ENCODE measurements at places on chromosomes 7 and 10.

DNA sequence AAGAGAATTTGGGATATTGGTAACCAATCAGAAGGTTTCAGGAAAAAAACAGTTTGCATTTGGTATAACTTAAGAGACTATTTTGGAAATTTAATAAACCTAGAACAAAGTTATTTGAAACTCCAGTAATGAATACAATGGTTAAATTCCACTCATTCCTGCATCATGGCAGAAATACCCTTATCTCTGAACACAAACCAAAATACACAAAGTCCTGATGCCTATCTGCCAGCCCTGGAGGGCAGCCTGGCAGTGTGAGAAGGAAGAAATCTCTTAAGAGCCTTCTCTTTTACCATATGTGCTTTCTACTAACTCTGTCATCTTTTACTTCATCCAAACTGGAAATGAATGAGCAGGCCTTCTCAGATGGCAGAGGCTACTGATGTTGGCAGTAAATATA lies 147.1 kb upstream of the LYZL1 start:
- no peak for DNase-seq

DNA sequence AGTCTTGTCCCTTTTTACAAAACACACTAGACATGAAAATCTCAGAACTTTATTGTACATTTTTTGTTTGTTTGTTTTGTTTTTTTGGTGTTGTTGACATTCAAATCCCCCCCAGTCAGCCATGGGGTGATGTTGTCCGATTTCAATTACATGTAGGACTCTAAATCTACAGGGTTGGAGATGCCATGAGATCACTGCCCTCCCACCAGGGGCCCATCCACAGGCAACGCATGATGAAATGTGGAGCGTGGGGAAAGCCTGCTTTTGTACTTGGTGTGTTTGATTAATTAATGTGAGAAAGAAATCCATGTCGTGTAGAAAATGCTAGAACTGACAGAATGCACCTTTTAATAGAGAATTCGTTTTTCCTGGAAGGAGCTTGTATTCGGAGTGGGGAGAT lies 93.2 kb downstream of the ZNF22 start:
- DNase-seq = no peak

GRCh38 chr10:26448292-26448691 lies 10.2 kb downstream of the APBB1IP start:
- no peak for DNase-seq

- DNase-seq = peak; percentile 33
Observed at GRCh38 chr7:88361357-88361756, 54.7 kb upstream of the STEAP4 start.

DNA sequence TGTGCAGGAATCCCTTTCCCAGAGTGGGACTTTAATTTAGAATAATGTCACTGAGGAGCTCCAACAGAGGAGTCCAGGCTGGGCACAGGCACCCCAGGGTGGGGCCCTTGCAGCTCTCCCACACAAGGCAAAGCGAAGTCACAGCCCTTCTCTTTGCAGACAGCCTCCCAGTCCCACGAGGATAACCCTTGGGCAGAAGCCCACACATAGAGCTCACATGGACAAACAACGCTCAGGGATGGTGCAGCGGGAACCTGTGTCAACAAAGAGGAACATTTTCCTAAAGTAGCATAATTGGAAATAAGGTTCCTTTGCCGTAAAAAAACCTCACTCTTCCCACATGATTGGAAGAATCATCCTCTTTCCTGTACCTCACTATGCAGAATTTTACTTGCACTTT lies 29.3 kb upstream of the GGCT start:
- no peak for DNase-seq

DNA sequence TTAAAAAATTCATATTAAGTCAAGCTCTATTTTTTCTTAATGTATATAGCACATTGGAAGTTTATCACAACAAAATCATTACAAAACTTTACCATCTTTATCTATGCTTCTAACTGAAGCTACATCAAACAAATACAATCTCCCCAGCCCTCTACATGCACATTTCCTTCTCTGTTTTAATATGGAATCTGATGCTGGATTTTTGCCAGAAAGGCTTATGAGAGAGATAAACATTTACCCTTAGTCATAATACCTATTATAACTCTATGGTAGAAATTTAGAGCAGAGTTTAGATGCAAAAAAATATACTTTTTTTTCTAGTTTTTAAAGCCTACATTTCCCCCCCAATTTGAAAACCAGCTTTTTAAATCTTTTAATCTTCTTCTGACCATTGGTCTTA lies 1198.6 kb downstream of the GATA3 start:
- no peak for DNase-seq

DNA sequence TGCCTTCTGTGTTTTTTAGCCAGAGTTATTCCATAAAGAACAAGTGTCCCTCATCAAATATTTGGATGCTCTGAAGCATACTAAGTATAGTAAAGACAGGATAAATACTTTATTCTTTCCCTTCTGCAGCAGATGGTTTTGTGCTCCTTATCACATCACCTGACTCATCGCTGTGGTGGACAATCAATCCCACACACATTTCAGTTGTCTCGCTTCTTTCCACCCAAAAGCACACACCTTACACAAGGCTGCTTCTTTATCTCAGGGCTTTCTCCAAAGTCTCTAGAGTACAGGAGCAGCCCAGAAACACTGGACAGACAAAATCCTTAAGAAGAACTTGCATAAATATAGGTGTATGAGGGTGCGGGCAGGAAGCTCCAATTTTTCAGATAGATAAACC lies 43.4 kb downstream of the IGF2BP3 start:
- DNase-seq = no peak

DNA sequence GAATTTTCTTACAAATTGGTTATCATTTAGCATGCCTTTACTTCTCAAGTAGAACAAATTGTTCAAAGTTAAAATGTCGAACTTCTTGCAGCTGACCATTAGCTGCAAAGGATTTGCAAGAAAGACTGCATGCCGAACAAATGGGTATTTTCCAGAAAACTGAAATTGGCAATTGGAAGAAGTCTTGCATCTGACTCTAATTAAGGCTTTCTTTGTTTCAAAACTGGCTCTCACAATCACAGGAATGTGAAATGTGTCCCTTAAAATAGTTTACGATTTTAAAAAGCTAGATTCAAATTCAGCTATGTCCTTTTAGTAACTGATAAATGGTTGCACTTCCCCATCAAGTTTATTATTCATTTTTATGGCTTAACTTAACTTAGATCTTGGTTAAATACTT lies 207.9 kb downstream of the ARL4A start:
- DNase-seq = no peak

DNA sequence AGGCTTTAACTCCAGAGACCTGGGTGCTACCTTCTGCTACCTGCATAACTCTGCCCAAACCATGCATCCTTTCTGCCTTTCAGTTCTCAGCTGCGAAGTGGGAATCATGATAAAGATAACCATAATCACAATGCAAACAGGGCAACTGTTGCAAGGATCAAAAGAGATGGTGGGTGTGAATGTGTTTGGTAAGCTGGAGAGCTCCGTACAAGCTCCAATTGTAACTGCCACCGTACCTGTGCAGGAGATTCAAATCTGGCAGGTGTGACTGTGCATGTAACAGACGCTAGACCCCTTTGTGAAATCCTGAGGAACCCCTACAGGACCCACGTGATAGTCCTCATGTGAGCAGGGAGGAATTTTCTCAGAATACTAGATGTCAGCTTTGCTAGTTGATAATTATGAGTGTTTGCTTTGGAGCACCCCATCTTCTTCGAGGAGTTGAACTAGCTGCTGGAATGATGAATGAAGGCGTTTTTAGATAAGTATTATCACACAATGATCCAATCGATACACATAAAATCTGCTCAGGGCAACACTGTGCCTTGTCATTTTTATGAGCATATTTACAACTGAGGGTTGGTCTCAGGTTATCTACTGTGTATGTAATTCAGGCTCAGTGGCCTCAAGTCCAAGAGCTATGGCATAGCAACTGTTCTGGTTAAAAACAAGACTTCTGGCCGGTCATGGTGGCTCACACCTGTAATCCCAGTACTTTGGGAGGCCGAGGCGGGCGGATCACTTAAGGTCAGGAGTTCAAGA lies 15.4 kb upstream of the FRAT2 start:
- no peak for DNase-seq

DNA sequence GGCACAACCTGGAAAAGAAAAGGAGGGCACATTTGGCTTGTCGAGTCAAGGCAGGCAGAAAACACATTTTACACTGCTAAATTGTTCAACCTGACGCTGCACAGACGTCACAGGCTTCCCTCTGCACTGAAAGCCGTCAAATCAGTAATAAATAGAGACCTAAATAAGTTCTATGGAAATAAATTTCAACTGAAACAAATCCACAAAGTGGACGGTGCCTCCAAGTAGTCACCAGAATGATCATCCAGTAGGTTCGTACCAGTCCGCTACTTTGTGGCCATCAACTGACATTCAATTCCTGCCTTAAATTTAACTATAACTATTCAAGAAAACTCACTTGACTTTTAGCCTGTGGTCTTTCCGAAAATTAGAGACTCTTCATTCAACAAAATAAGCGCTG lies 49.0 kb downstream of the NPVF start:
- no peak for DNase-seq

All from NCI-H1417 treated with DMSO at 0.1 percent for 48 hours (cell line).